ENCODE measurements at places on chromosomes 3 and 15.

DNA sequence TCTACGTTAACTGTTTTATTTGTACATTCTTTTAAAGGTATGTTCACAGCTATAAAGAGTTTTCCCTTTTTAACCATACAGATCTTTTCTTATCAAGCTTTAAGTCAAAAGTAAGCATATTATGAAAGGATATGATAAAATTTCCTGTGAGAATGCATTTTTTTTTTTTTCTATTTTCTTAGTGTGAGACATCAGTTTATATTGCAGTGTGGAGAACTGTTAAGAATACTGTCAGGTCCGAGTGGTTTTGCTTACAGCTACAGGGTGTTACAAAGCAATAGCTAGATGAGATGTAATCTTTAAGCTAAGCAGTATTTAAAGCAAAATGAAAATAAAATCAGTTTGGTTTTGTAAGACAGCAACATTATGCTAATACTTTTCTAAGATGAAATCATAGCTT lies 133.2 kb downstream of the SLC25A26 start:
- no peak for DNase-seq

DNA sequence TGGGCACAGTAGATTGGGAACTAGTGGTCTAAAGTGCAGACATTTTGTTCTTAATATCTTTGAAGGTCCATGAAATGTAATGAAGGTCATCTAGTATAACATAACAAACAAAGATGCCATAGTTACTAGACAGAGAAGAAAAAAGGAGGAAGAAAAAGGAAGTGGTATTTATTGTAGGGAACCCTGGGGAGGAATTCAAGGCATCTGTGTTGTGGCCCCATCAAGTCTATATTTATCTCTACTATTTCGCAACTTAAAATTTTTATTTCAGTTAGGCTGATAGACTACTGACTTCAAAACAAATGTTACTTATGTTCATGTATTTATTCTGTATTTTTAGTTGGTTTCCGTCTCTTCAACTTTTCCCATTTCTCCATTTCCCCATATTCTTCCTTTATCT lies 48.9 kb upstream of the ZDHHC23 start:
- no peak for DNase-seq

DNA sequence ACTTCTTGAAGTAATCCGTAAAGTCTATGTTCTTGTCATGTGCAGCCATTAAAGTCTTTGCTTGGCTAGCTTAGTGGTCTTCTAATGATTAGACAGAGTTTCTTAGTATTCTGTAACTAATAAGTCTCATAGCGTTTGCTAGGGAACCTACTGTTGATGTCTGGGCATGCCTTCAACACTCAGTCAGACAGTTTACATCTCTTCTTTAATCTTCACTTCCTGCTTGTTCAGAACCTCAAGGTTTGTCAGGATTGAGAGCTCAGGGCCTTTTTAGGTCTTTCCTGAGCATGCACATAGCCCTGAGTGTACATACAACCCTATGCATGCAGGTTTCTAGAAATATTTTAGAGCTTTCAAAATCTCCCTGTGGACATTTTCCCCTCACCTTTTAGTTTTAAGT lies 426.3 kb downstream of the AGBL1 start:
- DNase-seq: no peak

DNA sequence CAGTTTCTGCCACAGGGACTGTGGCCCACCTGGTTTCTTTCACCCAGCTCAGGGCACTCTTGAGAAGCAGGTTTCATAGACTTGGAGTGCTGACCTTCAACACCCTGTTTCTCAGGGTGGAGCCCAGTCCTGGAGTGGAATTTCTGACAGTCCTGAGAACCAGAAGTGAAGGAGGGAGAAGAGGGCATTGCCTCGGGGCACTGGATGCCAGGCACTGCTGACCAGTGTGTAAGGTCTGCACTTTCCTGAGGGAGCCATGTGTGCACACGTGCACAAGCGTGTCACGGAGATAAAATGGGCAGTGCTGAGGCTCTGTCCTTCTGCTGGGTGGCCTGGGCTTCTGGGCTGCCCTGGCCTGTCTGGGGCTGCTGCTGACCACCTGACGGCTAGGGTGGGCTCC lies 118.5 kb downstream of the SEC22A start:
- no peak for DNase-seq

Data from nucleus accumbens (tissue), 56 donors.